Stimulated activated CD8-positive, alpha-beta memory T cell treated with anti-CD3 and anti-CD28 coated beads, Interleukin-7, amount 100 ng/mL, for 4 hours (primary cell): ENCODE measurements at places on chromosomes 1 and 21.

DNA sequence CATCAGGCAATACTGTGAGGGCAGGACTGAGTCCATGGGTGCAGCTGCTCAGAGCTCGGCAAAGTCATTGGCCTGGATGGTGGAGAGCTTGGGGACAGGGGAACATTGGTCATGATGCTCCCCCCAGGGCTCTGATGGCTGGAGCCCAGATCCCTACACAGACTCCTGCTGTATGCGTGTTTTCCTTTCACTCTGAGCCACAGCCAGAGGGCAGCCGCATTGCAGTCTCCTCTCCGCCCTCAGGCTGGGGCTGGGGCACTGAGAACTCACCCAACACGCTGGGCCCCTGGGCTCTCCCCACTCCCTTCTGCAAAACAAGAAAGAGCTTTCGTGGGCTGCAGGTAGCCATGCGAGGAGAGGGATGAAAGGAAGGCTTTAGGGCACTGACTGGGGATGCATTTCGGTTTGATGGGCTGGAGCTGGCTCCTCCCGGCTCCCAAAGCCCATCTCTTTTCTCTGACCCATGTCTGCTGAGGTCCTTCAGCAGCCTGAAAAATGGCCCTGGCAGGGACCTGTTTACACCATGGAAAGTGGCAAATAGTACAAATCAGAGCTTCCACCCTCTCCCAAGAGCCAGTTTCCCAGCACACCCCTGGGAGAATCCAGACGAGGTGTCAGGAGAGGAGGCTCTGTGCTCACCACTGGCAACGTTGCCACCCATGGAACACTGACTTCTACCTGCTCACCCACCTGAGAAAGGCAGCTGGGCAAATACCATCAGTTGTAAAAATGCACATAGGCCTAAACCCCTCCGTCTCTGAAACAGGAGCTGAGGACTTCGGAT, 43.8 kb downstream of the CAPN2 start:
- DNase-seq: no peak

DNA sequence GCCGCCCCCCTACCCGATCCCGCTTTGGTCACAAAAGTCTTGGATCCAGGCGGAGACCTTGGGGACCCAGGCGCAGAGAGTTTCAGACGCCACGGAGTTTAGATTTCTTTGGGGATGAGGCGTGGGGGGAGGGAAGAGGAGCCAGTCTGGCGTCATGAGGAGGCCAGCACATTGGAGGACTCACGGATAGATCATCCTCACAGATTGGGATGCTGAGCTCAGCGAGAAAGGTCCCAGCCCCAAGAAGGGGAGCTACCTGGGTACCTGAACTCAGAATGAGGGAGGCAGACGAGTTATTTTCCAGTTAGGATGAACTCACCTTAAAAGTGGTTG, 393 bp downstream of the ELAPOR1 start:
- DNase-seq: no peak

DNA sequence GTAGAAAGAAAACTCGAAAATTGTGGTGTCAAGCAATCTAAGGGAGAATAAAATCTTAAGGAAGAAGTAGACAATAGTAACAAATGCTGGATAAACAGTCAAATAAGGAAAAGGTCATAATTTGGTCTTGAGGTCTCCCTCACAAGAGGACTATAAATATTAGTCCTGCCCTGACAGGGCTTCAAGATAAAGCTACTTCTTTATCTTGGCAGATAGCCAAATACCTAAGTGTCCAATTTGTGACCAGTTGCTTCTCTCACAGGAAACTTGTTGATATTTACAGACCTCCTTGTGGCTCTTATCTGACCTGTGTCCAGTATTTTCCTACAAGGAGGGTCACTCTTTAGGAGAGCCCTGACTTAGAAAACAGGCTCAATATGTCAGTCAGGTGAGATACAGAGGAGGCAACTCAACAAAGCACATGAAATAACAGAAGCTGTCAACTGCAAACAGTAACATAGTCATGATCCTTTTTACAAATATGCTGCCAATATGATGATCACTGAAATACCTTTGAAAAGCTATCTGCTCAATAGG, 88.8 kb downstream of the TNNI3K start:
- no peak for DNase-seq

GRCh38 chr1:204529371-204529895, 13.2 kb downstream of the MDM4 start:
- no peak for DNase-seq
